ENCODE measurements at places on chromosomes 11 and 22.

GRCh38 chr11:2483426-2483825 lies 38.6 kb downstream of the KCNQ1 start:
- DNase-seq = no peak

- no peak for DNase-seq
Measured at GRCh38 chr22:44582016-44582415, 84.0 kb upstream of the RTL6 start.

DNA sequence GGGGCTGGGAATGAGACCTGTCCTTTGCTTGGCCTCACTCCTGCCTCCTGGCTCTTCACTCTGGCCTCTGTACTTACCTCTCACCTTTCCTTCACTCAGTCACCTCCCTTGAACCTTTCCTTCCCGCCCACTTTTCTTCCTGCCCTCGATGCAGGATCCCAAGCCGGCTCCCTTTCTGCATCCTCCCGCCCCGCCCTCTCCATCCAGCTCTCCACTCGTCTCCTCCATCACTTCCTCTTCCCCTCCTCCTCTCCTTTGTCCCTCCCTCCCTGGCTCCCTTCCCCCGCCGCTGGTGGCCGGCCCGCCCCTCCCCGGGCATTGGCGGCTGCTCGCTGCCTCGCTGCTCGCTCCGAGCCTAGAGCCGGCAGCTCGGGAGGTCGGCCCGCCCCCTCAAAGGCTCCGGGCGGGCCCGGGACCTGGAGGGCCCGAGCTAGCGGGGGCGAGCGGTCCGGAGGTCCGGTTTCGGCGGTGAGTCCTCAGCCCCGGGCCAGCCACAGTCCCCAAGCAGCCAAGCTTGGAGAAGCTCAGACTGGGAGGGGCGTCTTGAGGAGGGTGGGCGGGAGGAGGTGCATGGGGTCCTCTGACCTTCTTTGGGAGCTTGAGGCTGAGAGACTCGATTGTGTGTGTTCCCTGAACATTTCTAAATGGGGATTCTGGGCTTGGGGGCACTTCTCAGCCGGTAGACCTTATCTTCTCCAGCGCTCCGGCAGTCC lies 13.8 kb downstream of the PHLDB1 start:
- DNase-seq = peak; percentile 72

GRCh38 chr11:117820071-117820470 lies 4.5 kb downstream of the FXYD2 start:
- no peak for DNase-seq

DNA sequence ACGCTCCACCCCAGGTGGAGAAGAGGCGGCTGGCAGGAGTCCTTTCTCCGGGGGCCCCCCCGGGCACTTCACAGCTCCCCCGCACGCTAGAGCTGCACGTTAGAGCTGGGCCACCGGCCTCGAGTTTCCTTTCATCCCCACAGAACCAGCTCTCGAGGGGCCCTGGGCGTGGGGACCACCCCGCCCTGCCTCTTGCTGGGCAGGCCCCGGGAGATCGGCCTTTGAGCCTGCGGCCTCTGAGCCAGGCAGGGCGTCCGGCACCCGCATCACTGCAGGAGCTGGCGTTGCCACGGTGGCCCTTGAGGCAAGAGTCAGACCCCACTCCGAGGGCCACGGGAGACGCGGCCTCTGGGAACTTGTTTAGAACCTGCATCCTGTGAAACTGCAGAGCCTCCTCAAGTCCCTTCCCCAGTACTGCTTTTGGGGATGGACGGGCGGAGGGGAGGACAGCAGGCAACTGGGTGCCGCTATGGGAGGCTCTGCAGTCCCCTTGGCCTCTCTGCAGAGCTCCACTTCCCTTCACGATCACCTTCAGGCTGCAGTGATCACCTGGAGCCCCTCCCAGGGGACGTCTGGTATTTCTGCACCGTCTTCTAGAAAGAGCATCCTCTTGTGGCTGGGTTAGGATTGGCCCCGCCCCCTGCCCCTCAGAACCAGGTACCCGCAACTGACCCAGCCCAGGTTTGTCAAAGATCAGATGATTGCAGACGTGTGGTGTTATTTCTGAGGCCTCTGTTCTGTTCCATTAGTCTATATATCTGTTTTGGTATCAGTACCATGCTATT lies 13.9 kb upstream of the GAL start:
- no peak for DNase-seq

DNA sequence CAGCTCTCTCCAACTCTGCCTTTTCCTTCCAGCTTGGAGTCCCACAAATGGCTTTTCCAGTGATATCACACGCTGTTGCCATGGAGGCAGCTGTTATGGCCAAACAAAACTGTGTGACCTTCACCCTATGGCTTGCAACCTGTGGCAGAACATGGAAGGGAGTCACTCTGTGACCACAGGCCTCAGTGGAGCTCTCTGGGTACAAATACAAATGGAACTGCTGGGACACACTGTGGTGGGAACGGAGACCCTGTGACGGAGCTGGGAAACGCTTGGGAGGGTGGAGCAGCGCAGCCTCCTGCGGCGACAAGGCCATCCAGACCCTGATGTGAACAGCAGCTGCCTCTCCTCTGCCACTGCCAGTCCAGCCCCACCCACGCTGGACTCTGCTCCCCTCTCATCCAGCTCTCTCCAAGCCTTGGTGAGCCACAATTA lies 162.5 kb downstream of the ETS1 start:
- DNase-seq = no peak

- DNase-seq = no peak
Measured at GRCh38 chr11:23856654-23857053, 640.2 kb upstream of the LUZP2 start.

DNA sequence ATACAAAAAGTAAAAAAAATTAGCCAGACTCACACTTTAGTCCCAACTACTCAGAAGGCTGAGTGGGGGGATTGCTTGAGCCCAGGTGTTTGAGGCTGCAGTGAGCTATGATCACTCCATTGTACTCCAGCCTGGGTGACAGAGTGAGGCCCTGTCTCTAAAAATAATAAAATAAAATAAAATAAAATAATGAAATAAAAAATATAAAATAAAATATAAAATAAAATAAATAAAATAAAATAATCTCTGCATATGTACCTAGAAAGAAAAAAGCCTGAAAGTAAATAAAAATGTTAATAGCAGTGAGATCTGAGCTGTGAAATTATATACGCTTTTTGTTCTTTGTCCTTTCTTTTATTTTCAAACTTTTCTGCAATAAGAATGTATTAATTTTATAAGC lies 17.1 kb upstream of the LRP5 start:
- no peak for DNase-seq
